ENCODE measurements at places on chromosomes 7 and 10.

GRCh38 chr10:33963729-33964128 lies 629.3 kb upstream of the NRP1 start:
- no peak for DNase-seq

GRCh38 chr10:121681997-121682687 lies 83.9 kb upstream of the FGFR2 start:
- no peak for DNase-seq

DNA sequence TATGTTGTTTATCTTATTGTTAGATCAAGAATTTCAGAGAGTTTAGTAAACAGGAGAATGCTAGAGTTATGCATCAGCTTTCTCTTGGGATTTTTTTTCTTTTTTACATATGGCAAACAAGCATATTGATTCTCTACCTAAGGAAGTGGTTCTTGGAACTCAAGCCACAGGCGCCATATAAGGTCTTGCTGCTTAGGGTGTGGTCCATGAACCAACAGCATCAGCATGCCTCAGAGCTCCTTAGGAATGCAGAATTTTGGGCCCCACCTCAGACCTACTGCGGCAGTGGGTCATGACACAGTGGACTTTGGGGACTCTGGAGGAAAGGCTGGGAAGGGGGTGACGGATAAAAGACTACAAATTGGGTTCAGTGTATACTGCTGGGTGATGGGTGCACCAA lies 230.8 kb downstream of the SKAP2 start:
- DNase-seq, result no peak

DNA sequence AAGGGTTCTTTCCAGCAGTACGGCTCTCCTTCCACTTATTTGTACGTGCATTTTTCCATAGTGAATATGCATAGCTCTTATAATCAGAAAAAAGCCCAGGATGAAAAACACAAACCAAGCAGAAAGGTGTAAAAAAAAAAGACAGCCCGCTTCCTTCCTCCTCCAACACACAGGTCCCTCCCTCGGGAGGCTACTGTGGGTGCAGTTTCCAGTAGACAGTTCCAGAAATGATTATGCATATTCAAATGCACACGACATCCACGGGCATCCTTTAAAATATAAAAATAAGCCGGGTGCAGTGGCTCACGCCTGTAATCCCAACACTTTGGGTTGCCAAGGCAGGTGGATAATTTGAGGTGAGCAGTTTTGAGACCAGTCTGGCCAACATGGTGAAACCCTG lies 59.9 kb downstream of the TNRC18 start:
- no peak for DNase-seq

GRCh38 chr7:144510621-144511020 lies 107.1 kb upstream of the NOBOX start:
- no peak for DNase-seq

DNA sequence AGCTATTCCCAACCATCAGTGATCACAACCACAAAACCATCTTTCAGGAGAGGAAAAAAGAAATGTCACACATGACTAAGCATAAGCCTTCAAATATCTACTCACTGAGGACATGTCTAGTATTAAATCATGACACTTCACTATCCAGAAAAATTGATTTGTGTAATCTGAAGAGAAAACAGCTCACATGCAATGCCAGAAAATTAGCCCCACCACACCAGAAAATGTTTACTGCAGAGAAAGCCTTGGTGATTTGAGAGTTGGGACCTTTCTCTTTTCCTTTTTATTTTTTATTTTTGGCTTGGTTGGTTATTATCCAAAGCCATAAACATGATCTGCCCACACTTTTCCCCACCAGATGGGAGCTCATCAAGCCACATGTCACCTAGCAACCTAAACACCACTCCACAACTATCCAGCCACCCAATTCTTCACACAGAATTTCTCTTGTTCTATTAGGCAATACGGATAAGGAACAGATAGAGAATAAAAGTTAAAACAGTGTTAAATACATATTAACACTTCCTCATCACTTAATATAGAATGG lies 3.1 kb downstream of the PARD3 start:
- DNase-seq, result no peak

DNA sequence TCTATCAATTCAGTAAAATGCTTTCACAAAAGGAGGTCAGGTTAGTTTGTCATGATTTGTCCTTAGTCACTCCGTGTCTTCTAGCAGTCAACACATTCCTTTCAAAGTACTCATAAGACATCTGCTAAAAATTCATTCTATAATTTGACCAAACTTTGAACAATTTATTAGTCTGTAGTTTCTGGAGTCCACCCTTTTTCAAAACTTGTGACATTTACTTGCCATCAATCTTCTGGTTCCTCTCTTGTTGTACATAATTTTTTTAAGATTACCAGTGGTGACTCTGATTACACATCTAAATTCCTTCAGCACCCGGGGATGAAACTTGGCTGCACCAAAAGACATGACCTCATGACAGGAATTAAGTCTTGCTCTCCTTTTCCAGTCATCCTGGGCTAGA lies 130.1 kb downstream of the NEBL start:
- no peak for DNase-seq

- DNase-seq, result no peak
Observed at GRCh38 chr7:113705439-113705838, 213.4 kb downstream of the PPP1R3A start.
